ENCODE measurements at places on chromosomes 11 and 22.
A peak's percentile ranks its signal among the peaks of the same experiment; 100 is the strongest.

DNA sequence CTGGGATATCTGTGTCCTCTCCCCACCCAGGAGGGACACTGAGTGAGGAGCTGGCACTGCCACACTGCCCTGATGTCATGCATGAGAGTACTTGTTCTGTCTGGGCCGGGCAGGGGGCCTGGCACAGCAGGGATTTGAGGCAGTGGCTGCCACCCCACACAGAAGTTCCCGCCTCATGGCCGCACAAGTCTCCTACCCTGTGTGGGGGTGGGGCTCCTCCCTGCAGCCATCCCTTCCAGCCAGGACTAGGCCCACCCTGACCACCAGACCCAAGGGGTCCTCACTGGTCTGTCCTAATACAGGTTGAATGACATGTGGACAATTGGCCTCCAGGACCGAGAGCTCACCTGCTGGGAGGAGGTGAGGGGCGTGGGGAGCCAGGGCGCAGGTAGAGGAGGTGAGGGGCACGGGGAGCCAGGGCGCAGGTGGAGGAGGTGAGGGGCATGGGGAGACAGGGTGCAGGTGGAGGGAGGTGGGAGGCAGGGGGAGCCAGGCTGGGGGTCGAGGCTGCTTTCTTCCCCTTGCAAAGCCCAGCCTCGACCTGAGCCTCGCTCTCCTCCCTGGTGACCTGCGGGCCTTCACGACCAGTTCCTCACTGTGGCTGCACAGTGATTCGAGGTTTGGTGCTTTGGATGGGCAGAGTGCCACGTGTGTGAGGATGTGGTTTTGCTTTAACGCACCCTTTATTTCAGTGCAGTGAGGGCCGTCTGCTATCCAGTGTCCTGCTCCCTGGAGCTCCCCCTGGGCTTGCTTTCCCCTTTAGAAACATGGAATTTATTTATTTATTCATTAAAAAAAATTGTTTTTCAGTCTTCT, 7.4 kb downstream of the LZTR1 start:
- no peak for DNase-seq

GRCh38 chr11:100581318-100581717, 105.8 kb upstream of the ARHGAP42 start:
- DNase-seq, result peak; percentile 28

- no peak for DNase-seq
These were observed 40.2 kb upstream of the CELSR1 start for GRCh38 chr22:46577368-46578249.

DNA sequence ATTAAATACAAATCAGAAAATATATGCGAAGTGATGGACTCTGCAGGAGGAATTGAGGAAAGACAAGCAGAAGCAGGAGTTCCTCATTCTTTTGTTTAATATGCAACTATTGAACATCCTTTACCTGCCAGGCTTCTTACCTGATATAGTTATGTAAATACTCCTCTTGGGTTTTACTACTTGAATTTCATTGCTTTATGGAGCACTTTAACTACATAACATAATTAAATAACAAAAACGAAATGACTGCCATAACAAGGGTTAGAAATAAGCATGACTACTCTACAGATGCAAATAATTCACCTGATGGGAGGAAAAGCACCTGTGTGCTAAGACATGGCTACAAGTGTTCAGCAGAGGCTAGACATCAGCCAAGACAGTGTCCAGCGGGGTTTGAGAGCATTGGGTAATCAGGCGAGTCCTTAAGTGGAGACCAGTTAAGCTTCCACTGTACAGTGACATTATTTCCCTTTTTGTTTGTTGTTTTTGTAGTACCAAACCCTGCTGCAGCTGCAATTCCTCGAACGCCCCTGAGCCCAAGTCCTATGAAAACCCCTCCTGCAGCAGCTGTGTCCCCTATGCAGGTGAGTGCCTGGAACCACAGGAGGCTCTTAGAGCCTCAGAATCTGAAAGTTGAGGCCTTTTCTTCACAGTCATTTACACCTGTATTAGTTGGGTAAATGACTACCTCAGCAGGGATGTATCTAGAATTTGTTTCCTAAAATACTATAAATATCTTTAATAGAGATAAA, 67.4 kb downstream of the SPECC1L start:
- DNase-seq, result no peak

DNA sequence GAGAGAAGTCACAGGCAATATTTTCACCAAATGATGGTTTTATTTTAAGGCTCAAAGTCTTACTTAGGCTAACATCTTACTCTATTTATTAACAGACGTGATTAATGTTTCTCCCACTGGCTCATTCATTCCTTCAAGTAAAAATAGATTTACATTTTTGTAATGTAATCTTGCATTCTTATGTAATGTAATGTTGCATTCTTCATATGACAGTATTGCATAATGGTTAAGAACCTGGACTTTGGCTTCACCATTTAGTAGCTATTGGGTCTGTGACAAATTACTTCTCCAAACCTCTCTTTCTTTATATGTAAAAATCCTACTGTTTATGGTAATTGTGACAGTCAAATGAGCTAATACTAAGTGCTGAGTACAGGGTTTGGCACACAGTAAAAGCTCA, 3.3 kb upstream of the DIXDC1 start:
- DNase-seq, result no peak

GRCh38 chr11:86660736-86661135, 11.7 kb downstream of the ME3 start:
- DNase-seq, result no peak

- peak; percentile 6 for DNase-seq
These were observed 17.0 kb downstream of the NEAT1 start for GRCh38 chr11:65439331-65440181.

- DNase-seq, result no peak
These were observed 93.8 kb downstream of the MIAT start for GRCh38 chr22:26751217-26751616.

GRCh38 chr11:96942855-96943254, 553.0 kb downstream of the JRKL start:
- DNase-seq, result no peak

DNA sequence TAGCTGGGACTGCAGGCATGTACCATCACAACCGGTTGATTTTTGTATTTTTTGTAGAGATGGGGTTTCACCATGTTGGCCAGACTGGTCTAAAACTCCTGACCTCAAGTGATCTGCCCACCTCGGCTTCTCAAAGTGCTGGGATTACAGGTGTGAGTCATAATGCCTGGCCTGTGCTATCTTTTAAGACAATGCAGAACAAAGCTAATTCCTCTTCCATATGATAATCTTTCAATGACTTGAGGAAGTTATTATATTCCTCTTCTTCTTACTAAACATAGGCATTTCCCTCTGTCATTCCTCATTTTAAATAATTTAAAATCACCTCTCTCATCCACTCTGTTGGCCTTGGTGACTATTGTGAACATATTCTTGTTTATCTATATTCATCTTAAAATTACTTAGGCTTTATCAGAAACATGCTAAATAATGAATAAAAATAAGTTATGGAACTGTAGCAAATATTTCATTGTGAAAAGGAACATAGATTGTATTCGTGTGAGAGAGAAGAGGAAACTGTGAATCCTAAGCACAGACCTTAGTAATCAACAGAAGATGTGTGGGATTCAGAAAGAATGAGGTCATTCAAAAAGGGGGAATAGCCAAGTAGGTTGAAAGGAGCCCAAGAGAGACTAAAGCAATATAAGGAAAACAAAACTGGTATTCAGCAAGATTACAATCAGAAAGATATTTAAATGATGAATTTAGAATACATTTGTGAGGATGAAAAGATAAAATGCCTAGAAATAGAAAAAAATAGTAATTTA, 269.4 kb downstream of the TTC28 start:
- peak; percentile 25 for DNase-seq

DNA sequence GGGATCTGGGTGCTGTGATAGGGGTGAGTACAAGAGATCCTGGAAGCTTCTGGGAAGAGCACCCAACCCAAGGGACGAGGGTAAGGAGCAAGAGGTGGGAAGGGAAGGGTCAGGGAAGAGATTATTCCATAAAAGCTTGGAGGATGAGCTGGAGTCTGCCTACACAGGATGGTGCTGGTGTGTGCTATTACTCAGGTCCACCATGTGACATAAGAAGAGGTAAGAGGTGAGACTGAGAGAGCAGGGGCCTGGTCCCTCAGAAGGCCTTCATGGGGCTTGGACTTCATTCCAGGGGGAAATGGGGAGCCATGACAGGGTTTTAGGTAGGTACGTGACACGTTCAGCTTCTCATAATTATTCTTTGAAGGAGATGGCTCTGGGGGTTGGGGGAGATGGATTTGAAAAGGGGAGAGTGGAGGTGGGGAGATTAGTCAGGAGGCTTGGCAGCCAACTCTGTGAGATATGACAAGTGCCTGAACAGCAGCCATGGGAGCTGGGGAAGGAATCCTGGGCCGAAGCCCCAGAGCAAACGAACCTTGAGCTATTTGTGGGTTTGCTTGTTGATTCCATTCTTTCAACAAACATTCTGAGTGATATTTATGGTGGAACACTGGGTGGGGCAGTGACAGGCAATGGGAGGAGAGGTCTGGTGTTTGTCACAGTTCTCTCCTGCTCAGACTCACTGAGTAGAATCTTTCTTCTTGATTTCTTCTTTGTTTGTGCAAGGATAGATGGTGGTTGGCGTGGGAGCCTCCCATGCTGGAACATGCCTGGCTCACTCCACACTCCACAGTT, 11.2 kb upstream of the NCAM1 start:
- peak; percentile 15 for DNase-seq

- no peak for DNase-seq
These were observed 3.1 kb downstream of the TP53AIP1 start for GRCh38 chr11:128939591-128939990.

DNA sequence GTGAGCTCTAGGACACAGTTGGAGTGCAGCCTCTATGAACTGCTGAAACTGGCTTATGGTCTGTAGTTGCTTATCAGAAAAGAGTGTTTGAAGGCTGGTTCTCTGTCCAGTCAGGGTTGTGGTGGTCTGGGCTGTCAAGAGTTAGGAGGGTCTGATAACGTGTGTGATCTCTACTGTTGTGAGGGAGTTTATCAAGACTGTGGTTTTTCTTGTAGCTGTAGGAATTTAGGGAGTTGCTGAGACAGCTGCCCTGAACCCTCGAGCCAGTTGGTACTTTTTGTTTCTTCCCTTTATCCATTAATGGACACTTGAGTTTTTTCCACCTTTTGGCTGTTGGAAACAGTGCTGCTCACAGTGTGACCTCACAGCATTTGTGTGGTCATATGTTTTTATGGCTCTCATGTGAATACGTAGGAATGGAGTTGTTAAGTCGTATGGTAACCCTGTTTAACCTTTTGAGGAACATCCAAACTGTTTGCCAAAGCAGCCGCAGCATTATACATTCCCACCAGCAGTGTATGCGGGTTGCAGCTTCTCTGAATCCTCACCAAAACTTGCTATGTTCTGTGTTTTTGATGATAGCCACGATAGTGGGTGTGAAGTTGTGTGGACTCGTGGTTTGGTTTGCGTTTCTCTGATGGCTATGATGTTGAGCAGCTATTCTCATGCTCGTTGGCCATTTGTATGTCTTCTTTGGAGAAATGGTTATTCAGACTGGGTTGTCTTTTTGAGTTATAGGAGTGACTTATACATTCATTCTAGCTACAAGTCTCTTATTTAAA, 20.9 kb upstream of the DGCR8 start:
- no peak for DNase-seq

- DNase-seq, result no peak
These were observed 66.4 kb downstream of the LRRC32 start for GRCh38 chr11:76604081-76604625.

GRCh38 chr11:47062736-47063135, 113.9 kb downstream of the ARFGAP2 start:
- DNase-seq, result no peak

GRCh38 chr11:45169310-45170072, 23.1 kb downstream of the PRDM11 start:
- DNase-seq, result no peak

GRCh38 chr11:105824457-105825013, 197.5 kb downstream of the MSANTD4 start:
- DNase-seq, result no peak

DNA sequence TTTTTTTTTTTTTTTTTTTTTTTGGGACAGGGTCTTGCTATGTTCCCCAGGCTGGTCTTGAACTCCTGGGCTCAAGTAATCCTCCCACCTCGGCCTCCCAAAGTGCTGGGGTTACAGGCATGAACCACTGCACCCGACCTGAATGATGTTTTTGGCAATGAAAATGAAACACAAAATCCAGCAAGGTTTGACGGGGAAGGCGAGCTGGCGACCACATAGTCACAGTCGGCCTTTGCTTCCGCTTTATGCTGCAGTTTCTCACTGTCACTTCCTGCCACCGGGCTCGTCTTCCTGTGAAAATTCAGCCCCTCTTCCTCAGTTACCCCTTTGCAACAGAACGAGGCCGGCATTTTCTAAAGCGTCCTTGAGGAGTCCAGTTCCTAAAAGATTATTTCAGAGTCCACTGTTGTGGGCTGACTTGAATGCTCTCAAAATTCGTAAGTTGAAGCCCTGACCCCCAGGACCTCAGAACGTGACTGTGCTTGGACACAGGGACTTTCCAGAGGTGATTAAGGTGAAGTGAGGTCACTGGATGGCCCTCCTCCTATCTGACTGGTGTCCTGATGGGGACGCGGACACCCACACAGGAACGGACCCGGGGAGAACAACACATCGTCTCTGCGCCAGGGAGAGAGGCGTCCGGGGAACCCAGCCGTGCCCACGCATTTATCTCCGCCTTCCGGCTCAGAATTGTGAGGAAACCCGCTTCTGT, 2.9 kb upstream of the BID start:
- DNase-seq, result peak; percentile 55

DNA sequence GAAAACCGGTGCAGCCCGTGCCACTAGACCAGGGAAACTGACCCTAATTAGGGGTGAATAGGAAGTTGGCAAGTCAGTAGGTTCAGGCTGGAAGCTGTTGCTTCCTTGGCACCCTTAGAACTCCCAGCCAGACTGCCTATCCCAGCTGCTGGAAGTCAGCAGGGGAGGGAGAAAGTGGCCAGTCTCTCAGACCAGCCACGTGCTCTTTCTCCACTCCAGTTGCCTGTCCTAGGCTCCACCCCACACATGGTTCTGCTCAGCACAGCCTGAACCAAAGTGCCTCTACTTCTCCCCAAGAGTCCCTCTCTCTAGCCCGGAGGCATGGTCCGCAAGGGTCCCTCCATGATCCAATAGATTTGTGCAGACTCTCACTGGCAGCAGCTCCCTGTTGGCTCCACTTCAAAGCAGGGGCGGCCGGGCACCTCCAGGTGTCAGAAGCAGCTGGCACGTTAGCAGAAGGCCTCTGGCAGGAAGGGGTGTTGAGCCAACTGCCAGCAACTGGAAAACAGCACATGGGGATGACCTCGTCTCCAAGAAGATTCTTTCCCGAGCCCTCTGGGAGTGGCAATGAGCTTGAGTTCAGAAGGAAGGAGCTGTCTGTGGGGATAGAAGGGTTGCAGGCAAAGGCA, 27.7 kb downstream of the ARFGAP2 start:
- peak; percentile 68 for DNase-seq

- DNase-seq, result no peak
These were observed 43.5 kb downstream of the FANCF start for GRCh38 chr11:22582151-22582410.

- DNase-seq, result peak; percentile 61
These were observed 11.7 kb downstream of the CERK start for GRCh38 chr22:46726066-46726985.

DNA sequence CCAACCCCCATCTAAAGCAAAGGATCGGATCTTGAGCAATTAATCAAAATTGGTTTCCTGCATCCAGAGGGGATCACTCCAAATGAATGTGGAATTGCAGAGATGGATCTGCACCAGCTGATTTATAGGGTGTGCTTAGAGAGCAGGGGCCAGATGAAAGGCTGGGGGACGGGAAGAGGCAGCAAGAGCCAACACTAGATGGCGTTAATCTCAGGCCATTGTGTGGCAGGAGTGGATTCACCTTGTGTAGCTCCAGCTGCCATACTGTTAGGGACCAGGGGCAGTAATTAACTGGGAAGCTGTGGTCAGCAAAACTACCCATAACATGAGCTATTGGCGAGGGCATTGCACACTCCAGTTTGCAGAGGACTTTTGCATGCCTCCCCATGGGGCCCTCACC, 35.6 kb downstream of the SERPINH1 start:
- peak; percentile 55 for DNase-seq

GRCh38 chr11:1126935-1127663, 30.7 kb upstream of the MUC5AC start:
- no peak for DNase-seq

All from stomach (tissue), 19 donors.